ENCODE measurements at places on chromosomes 6 and 20.

DNA sequence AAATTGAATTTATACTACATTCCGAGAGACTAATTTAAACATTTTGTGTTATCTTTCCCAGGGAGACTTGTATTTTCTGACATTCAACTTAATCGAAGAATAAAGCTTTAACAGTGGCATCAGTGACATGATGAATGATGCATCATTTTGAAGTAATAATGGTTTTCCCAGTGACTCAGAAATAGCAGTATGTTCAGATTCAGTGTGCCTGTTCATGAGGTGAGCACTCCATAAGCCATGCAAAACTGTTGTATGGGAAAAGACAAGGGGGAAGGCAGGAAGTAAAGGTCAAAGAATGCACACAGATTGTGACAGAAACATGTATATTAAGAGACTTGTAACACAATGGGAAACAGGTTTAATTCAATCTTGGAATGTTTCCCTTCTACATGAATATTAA lies 1348.2 kb upstream of the GJE1 start:
- DNase-seq: no peak

DNA sequence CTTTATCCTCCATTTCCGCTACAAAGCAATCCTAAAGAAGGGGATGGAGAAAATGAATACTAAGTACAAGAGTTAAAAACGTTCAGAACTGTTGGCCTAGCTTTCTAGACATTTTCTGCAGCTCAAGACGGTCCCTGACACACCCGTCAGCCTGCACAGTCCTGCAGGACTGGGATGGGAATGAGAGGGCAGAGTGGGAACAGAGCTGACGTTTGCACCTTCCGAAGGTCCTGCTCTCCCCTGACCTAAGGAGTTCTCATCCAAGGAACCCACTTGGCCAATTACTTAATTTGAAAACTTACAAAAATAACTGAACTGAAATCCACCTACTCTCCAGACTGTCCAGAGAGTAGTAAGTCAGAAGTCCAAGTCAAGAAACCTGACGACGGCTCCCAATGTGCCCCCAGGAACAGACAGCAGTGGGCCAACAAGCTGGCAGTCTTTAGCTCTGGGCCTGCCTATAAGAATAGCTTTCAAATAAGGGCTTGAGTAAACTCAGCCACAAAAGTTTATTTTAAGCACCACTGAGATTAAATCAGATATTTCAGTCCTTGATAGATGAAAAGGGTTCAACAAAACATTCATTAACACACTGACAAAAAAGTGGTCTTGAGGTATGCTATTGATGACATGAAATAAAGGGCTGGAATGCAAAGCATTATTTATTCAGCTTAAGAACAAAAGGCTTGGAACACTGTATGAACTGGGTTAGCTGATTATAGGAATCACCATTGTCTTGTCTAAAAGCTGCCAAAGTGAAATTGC lies 76.8 kb downstream of the CNKSR3 start:
- no peak for DNase-seq

GRCh38 chr6:114431641-114432040 lies 88.8 kb upstream of the HS3ST5 start:
- DNase-seq: no peak

GRCh38 chr6:12037798-12038197 lies 25.7 kb downstream of the HIVEP1 start:
- DNase-seq: no peak

GRCh38 chr6:14210077-14210476 lies 92.5 kb downstream of the CD83 start:
- DNase-seq: no peak

Data from CD4-positive, alpha-beta T cell (primary cell).